HuH-7.5 (cell line): ENCODE measurements at places on chromosomes 11 and 22.

- DNase-seq: peak; percentile 46
Measured at GRCh38 chr11:119100994-119101758, 477 bp downstream of the DPAGT1 start.

GRCh38 chr11:124640666-124641065 lies 18.0 kb downstream of the TBRG1 start:
- DNase-seq: no peak

DNA sequence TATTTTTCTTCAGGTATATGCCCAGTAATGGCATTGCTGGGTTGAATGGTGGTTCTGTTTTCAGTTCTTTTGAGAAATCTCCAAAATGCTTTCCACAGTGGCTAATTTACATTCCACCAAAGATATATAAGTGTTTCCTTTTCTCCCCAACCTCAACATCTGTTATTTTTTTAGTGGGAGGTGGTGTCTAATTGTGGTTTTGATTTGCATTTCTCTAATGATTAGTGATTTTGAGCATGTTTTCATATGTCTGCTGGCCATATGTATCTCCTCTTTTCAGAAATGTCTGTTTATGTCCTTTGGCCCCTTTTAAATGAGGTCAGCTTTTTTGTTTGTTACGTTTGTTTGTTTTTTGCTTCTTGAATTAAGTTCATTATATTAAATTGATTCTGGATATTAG lies 760.2 kb downstream of the KCNA4 start:
- no peak for DNase-seq

GRCh38 chr11:78406568-78407196 lies 10.9 kb downstream of the GAB2 start:
- DNase-seq: no peak

DNA sequence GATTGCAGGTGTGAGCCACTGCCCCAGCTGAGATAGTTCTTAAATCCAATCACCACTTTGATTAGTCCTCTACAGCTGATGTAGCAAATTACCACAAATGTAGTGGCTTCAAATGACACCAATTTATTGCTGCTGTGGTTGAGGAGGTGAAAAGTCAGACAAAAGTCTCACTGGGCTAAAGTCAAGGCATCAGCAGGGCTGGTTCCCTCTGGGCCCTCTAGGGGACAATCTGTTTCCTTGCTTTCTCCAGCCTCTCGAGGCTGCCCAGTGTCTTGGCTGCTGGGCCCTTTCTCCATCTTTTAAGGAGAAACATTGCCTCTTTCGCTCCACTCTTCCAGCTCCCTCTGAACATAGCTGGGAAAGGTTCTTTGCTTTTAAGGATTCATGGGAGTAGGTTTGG lies 50.5 kb upstream of the SHANK2 start:
- DNase-seq: no peak

- no peak for DNase-seq
Measured at GRCh38 chr11:130673698-130674097, 225.3 kb downstream of the ADAMTS15 start.

GRCh38 chr22:42280836-42281235 lies 10.4 kb upstream of the TCF20 start:
- DNase-seq: no peak

- DNase-seq: no peak
Measured at GRCh38 chr11:119676461-119677020, 52.5 kb downstream of the NECTIN1 start.
